ENCODE measurements at places on chromosomes 6 and 20.

GRCh38 chr6:47724300-47724699, 25.9 kb downstream of the ADGRF4 start:
- no peak for DNase-seq

GRCh38 chr6:106037060-106037459, 49.1 kb upstream of the PRDM1 start:
- no peak for DNase-seq

- DNase-seq: no peak
Observed at GRCh38 chr6:41581381-41581991, 35.3 kb downstream of the FOXP4 start.

GRCh38 chr6:123529843-123530242, 106.9 kb downstream of the TRDN start:
- no peak for DNase-seq

DNA sequence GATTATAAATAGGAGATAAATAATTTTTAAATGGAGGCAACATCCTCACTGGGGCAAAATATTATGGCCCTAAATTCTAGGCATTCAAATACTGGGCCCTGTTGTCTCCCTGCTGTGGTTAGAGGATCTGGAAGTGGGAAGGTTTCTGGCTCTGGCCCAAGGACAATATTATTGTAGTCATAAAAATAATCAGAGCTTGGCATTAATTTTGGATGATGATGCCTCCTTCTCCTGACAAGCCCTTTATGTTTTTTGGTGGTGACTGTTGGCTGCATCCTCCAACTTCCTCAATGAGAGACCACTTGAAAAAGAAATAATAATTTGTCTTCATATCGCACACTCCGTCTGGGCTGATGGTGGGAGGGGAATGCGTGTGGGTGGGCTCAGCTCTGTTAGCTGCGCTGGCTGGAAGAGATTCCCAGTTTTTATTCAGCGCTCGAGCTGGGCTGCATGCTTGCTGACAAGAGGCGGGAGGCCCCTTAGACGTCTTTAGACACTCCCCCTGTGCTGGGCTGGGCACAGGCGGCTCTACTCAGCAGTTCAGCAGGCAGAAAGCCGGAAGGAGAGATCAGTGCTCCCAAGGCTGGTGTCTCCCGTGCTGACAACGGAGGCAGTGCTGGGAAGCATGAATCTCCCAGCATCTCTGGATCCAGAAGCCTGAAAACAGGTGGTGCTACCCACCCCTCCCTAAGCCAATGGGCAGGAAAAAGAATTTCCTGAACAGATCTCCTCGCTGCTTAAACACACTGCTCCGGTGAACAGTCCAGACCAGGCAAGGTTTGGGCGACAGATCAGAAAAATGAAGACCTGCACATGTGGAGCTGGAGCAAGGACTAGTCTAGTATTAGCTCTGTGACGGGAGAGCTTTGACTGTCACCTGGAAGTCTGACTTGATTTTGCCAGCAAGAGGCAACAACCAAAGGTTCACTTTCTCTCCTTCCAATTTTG, 97.7 kb downstream of the SYCP2 start:
- no peak for DNase-seq

DNA sequence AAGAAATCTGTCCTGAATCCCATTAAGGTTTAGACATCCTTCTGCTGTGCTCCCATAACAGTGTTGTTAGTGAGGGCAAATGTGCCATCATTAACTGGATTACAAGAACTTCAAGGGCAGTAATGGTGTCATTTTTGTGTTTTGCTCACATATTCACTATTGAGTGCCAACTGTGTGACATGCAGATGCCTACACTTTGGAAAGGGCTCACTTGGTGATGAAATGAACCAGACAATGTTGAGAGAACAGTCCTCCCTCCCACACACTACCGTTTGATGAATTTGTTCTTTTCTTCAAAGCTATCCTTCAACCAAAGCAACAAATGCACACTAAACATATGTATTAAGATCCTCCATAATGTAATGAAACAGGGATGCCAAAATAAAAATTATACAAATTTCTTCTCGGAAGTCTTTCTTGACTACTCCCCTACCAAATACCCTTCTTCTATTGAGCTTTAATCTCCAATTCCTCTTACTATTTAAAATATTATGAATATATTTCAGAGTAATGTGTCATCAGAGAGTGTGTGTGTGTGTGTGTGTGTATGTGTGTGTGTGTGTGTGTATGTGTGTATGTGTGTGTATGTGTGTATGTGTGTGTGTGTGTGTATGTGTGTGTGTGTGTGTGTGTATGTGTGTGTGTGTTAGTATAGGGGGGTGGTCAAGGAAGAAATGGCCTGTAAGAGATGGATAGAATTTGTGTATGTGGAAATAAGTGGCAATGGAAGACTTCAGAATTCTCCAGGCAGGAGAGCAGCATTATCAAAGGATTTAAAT, 92.3 kb upstream of the ENPP5 start:
- DNase-seq: no peak

DNA sequence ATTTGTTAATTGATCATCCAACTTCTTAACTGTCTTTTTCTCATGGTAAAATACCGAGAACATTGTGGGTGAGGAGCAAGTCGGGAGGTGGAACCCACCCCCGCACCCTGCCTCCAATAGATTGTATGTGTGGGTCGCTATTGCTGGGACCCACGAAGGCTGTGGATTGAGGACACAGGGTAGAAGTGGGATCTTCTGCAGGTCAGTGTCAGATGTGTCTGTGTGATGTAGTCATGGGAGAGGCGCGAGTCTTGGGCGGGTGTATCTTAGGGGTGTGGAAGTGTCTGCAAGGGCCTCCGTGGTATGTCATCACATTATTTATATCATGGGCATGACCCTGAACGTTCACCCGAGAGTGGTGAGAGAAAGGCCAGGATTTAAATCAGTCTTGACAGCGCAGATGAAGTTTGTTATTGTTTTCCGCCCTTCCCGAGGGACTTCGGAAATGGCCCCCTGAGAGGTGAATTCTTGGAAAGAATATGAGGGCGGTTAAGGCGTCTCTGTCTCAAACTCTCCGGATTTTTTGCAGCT, 472 bp upstream of the PAQR8 start:
- DNase-seq: no peak

DNA sequence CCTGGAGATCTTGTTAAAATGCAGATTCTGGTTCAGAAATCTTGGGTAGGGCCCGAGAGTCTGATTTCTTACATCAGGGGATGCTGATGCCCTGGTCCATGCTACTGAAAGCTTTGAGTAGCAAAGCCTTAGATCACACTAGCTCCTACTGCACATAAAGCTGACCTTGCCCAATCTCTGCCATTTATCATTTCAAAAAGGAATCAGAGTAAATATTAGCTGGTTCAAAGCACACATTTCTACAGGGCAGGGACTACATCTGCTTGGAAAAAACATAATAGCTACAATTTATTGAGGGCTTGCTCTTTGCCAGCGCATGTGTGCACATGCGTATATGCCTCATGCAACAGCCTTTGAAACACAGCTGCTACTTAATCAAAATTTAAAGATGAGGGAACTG, 440.4 kb upstream of the ARID1B start:
- no peak for DNase-seq

DNA sequence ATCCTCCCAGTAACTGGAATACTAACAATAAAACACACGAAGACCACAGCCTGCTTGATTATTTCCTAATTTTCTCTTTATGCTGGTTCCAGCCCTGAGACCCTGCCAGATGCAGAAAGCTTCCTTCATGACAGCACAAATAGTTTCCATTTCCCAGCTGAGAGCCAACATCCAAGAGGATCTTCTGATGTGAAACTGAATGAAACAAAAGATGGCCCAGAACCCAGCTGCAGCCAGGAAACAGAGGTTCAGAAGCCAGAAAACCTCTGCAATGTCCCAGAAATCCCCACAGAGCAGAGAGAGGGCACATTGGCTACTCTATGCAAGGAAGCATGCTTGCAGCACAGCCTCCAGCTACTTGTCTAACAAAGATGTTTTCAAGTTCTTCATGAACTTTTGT, 61.8 kb upstream of the PLEKHG1 start:
- no peak for DNase-seq

DNA sequence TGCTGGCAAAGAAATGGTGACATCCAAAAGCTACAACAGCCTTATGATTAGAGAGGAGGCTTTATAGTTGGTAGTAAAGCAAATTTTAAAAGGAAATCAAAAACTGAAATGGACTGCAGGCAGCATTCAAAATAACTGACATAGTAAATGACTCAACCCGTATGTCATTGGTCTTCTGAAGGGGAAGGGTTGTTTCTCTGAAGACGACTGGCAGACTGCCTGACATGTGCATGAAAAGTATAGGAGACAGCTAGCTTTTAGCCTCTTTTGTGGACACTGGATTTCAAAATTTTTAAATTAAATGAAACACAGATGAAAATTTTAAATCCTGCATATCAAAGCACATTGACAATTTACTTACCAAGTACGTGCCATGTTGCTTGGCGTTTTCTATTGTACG, 90.7 kb downstream of the TRMT6 start:
- no peak for DNase-seq
